ENCODE measurements at places on chromosomes 1 and 21.
A peak's percentile ranks its signal among the peaks of the same experiment; 100 is the strongest.

DNA sequence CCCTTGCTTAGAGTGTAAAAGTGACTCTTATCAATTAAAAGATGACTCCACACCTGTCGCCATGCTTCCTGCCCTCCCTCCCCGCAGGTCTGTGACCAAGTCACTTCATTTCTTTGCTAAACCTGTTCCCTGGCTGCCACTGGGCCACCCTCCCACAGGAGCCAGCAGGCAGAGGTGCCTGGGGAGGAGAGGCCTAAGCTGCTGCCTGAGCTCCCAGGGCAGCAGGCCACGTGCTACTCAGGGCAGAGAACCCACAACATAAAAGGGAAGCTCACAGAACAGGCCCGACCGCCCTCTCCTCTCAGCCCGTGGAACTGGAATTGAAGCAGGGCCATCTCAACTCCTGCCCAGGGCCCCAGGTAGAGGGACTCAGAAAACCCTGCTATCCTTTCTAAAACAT is 4.9 kb downstream of the C1orf198 start:
- DNase-seq: no peak

GRCh38 chr1:183648042-183648441 is 5.1 kb downstream of the APOBEC4 start:
- no peak for DNase-seq

DNA sequence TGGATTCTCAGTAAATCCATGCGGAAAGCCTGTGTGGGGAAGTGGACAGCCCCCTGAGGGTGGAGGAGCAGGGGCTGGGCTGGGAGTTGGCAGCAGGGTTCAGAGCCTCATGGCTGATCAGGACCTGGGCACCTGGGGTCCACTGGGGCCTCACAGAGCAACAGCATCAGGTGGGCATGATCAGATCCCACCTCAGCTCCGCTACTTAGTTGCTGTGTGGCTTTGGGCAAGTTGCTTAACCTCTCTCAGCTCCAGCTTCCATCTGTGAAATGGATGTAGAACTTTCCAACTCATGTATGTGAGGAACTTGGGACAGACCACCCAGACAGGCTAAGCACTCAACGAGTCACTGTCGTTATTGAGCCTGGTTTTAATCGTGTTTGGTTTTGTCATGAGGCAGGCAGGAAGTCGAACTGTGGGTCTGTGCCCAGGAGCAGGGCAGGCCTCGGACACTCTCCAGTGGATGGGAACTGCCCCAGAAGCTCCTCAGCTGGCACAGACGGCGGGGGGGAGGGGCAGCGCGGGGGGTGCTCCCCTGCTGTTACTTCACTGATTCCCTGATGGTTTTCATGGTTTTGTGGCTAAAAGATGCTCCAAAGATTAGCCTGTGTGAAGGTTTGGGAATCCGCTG is 155.8 kb upstream of the TMEM51 start:
- peak; percentile 25 for DNase-seq

DNA sequence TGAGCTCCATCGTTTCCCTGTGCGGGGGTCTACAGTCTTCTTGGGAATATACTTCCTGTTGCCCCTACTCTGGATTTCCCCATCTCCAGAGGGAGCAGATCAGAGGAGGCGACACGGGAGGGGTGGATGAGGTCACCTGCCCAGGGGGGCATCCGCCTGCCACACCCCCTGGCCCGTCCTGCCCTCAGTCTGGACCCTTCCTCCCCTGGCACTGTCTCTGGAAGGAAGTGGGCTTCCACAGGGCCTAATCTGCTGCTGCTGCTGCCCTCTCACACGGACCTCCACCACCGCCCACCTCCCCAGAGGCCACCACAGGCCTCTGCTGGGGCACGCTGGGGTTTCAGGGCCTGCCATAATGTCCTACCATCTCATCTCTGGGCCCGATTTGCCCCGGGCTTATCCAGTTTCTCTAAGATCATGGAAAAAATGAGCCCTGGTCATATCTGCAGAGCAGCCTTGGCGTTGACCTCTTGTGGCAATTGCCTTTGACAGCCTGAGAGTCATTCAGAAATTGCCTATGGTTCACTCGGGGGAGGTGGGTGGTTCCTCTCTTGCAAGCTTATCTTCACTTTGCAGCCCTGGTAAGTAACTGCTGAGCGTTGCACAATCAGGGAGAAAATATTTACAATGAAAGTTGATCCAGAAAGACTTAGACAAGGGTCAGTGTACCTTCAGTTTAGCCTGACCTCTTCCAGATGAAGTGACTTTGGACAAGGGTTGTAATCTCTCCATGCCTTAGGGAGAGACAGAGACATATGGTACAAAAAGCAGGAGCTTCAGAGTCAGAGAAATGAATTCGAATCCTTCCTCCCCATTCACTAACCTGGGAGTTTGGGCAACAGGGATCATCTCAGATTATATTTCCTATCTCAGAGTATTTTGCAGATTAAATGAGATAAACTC is 252.4 kb downstream of the TOMM20 start:
- peak; percentile 42 for DNase-seq

DNA sequence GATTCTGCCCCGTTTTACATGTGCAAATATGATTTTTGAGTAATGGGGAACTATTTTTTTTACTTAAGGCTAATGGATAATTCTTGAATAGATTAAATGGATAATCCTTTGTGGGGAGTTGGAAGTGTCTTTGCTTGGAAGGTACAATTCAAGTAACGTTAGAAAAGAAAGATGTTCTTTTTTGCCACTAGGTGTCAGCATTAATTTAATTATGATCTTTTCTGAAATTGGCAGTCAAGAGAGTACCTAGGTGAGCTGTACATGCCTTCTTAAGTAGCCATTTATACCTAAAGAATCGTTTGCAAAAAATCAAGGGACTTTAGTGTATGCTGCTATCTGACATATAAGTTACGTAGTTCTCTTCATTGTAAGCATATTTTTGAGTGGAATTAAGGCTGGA is 2.2 kb downstream of the FBXO28 start:
- DNase-seq: peak; percentile 68

- no peak for DNase-seq
Observed at GRCh38 chr21:31283025-31283424, 61.0 kb downstream of the TIAM1 start.

DNA sequence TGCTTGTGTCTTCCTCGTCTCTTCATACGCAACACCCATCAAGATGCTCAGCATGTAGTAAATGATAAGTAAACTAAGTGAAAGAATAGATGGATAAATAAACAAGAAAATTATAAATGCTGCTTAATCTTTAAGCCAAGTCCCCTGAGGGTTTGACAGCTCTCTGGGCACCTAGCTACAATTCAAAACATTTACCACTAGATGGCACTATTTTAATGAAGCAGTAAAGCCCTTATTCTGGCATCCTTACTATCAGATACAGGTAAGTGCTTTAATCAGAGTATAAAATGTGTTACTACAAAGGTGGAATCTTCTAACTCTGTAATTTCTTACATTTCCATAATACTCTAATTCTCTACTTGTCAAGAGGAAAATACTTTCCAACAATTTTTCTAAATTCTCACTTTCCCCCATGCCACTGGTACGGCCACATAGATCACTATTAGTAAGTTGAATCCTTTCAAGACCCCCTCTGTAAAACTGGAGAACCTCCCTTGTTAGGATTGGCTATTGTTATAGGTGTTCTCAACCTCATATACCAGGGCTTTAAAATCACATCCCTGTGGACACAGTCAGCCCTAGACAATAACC is 137.8 kb downstream of the BARHL2 start:
- peak; percentile 46 for DNase-seq

- DNase-seq: no peak
Observed at GRCh38 chr21:46152927-46153246, 2.5 kb downstream of the FTCD start.

DNA sequence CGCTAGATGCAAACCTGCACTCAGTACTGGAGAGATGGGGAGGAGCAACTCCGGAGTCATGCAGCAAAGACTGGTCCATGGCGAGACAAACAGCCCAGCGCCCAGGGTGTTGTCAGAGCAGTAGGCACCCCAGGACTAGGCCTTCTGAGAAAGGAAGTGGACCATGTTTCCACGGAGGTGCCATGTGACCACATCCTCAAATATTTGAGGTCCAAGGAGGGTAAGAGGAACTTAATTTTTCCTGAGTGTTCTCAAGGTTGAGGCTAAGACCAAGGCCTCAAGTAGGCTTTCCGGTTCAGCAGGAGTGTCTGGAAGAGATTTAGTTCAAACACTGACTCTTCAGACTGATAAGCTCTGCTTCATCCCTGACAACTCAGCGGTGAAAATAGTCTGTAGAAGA is 186.2 kb downstream of the RHOU start:
- DNase-seq: no peak

- DNase-seq: no peak
Observed at GRCh38 chr1:247517795-247518612, 18.2 kb downstream of the OR2C3 start.

DNA sequence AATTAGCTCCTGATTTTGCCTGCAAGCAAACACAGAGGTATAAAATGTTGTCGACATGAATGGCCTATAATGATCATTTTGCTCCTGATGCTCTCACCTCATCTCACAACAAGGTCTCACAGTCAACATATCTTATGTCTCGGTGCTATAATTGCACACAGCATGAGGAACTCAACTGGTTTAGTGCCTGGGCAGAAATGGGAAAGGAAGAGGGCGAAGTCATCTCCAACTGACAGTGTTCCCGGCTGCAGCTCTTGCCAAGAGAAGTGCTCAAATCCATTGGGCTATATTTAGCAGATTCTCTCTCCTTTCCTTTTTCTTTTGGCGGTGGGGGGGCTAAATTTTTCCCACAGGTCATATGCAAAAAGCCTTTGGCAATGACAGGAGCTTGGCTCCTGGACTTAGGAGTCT is 53.0 kb downstream of the SLC45A1 start:
- DNase-seq: peak; percentile 45

GRCh38 chr1:159879977-159880376 is 17.5 kb upstream of the VSIG8 start:
- peak; percentile 89 for DNase-seq

GRCh38 chr1:29810121-29811120 is 574.1 kb downstream of the PTPRU start:
- DNase-seq: no peak

- DNase-seq: peak; percentile 44
Observed at GRCh38 chr1:15803380-15803779, 4.1 kb downstream of the UQCRHL start.

GRCh38 chr1:207223162-207223561 is 98.3 kb upstream of the CD55 start:
- DNase-seq: no peak

DNA sequence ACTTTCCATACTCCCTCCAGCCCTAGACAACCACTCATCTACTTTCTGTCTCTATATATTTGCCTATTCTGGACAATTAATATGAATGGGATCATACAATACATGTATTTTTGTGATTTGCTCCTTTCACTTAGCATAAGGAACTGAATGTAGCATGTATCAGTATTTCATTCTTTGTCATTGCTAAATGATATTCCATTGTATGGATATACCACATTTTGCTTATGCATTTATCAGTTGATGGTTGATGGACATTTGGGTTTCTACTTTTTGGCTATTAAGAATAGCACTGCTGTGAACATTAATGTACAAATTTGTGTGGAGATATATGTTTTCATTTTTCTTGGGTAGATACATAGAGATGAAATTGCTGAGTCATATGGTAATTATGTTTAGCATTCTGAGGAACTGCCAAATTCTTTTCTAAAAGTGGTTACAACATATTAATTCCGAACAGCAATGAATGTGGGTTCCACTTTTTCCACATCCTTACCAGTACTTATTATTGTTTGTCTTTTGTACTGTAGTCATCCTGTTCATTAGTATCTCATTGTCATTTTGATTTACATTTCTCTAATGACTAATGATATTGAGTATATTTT is 121.0 kb downstream of the LRRC40 start:
- peak; percentile 49 for DNase-seq

GRCh38 chr1:96481409-96481808 is 240.2 kb upstream of the PTBP2 start:
- no peak for DNase-seq

GRCh38 chr1:170568197-170568596 is 36.2 kb downstream of the GORAB start:
- no peak for DNase-seq

DNA sequence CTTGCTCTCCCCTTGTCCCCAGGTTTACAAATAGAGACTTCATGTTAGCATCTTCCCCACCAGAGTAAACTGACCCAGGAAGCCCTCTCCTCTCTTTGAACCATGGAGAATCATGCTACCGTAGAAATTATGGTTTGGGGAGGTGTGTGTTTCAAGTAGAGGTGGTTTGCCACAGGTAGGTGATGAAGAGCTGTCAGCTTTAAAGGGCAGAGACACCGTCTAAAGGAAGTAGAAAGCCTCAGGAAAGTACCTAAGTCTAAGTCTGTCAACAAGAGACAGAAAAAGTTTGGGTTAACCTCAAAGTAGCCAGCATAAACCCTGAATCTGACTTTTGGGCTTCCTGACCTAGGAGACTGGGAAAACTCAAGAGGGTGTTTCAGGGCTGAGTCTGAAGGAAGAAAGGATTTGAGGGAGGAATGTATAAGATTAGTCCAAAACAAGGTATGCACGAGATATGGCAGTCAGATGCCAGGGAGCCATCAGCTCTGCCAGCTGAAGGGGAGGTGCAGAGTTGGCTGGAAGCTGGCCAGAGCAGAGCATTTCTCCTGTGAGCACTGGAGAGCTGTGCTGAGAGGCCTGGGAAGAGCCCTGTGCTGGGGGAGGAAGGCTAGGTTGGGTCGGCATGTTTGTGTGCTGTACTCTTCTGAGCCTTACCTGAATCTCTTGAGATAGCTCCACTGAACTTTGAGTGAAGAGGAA is 14.3 kb downstream of the ADAMTSL4 start:
- DNase-seq: peak; percentile 50

DNA sequence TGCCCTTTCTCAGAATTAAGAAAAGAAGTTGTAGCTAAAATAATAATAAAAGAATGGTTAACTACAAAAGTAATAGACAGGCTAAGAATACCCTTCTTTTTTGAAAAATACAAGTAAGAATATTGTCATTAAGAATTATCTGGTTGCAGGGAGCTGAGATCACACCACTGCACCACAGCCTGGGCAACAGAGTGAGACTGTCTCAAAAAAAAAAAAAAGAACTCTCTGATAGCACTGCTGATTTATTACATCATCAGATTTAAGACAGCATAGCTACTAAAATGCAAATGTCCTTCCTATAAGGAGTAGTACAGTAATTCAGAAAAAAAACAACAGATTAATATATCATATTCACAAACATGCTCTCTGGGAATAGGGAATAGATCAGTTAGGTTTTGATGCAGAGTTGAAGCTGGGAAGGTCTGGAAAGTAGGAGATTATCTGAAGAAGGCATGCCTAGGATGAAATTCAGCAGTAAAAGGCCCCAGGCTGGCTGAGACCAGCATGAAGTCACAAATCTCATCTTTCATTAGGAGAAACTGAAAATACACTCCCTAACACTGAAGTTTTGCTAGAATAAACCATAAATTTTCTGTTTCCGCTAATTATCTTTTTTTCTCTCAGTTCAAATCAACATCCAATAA is 30.7 kb upstream of the ANGPTL1 start:
- no peak for DNase-seq

DNA sequence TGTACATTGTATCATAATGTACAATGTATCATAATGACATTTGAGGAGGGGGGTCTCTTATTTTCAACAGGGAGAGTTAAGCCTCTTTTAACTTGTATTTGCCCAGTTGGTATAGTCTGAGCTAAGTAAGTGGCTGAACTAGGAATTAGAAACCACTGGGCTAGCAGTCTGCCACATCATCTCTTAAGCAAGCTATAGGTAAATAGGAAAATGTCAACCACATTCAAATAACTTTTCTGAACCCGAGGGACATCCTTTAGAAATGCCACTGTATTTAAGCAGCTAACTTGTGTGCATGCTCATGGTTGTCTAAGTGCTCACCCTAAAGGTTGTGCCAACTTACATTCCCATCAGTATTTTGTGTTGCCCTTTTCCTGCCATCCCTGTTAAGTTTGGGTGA is 35.5 kb upstream of the ASB17 start:
- DNase-seq: no peak

- no peak for DNase-seq
Observed at GRCh38 chr1:35477870-35478269, 79.3 kb downstream of the KIAA0319L start.

GRCh38 chr1:160672789-160673695 is 26.2 kb upstream of the SLAMF1 start:
- DNase-seq: no peak

Measured in fibroblast of mammary gland (primary cell).